ENCODE measurements at places on chromosomes 7 and 10.

DNA sequence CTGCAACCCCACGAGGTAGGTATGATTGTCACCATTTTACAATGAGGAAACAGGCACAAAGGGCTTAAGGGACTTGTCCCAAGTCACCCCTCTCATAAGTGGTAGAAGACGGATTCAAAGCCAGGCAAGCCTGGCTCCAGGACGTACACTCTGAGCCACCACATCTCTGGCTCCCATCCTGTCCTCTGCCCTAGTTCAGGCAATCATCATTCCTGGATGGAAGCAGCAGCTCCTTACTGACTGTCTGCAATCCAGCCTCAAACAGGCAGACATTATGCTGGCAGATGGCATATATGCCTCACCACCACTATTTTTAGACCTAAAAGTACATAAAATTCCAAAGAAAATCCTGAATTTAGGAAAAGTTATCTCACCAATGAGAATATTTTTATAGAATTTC lies 100.7 kb downstream of the USP6NL start:
- no peak for DNase-seq

DNA sequence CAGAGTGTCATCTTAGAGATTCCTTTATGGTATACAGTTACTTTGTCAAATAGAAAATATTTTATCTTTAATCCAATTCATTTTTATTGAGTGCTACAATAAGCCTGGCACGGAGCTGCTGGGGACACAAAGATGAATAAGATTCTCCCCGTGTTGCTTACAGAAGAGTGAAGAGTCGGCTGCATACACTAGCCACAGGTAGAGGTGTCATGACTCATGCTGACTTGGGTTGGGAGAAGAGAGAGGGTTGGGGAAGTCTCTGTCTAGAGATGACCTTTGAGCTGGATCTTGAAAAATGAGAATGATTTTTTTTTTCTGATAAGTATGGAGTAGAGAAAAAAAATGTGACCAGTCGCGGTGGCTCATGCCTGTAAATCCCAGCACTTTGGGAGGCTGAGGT lies 289.9 kb upstream of the CELF2 start:
- no peak for DNase-seq

DNA sequence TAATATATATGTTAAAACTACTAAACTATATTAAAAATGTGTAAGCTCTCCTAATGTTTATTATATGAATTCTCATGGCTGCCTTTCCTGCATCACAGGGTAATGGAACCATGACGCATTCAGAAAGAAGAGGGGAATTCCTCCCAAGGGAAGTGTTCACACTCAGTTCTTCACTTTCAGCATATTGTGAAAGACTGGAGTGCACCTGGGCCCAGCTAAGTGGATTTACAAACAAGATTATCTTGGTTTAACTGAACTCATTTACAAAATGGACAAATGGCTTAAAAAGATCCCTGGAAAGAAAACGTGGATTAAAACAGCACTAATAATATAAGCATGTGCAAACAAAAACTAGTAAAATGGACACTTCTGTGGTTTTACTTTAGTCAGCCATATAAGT lies 149.8 kb downstream of the DOCK4 start:
- DNase-seq: no peak

DNA sequence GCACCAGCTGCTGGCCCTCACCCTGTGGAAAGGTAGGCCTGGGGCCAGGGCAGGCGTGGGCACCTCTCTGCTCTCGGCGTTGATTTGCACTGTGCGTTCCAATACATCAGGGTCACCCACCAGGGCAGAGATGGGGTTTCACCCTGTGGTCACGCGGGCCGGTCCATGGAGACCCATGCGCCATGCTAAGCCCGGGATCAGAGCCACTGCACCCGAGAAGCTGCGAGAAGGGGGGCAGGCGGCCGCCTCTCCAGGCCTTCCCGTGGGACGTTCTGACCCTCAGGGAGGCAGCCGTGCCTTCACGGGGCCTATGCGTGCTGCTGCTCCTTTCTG lies 11.1 kb downstream of the GET4 start:
- DNase-seq: no peak

DNA sequence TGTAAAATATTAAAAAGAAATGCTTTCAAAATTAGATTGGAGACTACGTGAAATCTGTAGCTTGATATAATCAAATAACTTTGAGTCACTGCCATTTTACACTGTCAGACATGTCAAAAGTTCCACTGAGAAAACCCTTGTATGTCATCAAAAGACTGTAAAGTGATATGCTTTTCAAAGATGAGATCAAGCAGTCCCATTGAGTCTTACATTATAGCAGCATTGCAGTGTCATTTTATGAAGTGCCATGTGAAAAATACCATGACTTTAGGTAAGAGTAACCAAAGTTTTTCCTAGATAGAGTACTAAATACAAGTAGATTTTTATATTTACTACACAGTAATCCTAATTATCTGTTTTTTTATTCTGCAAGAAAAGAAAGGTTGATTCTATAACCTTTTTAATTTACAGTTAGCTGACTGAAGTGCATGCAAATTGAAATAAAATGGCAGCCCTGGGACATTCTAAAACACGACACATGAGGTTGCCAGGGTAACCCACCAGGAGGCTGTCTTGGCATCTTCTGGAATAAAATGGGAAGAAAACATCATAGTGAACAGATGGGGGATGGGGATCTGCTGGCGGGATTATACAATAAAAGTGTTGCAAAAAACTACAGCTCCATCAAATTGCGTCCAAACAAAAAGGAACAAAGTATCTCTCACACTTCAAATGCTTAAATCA lies 91.3 kb upstream of the TMEM106B start:
- DNase-seq: no peak

DNA sequence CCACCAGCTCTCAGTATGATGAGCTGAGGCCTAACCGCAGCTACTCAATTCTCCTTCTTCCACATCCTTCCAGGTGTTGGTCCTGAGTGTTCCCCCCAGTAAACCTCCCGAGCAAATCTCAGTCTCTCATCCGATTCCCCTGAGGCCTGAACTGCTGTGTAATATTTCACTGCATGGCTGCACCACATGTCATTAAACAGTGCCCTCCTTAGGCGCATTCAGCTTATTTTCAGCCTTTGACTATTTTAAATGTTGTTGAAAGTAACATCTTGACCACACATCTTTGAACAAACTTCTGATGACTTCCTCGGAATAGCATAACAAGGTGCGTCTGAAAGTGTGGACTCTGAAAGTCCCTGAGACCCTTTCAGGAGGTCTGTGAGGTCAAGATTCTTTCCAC lies 62.8 kb upstream of the NPS start:
- no peak for DNase-seq

- no peak for DNase-seq
Measured at GRCh38 chr7:81688622-81689411, 81.0 kb downstream of the HGF start.

DNA sequence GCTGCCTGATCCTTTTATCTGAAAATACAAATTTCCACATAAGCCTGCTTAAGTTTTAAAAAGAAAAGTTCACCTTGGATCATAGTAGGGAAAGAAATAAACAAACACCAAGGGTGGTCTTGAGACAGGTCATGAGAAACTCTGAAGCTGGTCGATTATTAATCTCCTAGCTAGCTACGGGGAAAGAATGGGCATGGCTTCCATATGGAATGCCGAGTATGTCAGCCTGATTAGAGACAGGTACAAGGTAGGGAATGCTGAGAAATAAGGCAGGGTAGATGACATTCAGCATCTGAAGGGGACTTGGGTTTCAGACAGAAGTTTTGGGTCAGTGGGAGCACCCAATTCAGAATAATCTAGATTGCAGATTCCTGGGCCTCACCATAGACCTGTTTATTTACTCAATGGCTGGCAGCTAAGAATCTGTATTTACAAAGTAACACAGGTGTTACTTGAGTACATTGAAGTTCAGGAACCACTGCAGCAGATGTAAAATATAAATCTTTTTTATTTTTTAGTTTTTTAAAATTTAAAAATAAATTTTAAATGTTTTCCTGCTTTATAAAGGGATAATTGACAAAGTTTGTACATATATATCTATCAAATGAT lies 49.0 kb downstream of the SCIN start:
- no peak for DNase-seq
